Peyer's patch (tissue), 4 donors: ENCODE measurements at places on chromosomes 11 and 22. TPM values are rescaled to one million over a fixed set of nuclear protein-coding genes. Genes with fewer than 3 reads are reported as not detected.

DNA sequence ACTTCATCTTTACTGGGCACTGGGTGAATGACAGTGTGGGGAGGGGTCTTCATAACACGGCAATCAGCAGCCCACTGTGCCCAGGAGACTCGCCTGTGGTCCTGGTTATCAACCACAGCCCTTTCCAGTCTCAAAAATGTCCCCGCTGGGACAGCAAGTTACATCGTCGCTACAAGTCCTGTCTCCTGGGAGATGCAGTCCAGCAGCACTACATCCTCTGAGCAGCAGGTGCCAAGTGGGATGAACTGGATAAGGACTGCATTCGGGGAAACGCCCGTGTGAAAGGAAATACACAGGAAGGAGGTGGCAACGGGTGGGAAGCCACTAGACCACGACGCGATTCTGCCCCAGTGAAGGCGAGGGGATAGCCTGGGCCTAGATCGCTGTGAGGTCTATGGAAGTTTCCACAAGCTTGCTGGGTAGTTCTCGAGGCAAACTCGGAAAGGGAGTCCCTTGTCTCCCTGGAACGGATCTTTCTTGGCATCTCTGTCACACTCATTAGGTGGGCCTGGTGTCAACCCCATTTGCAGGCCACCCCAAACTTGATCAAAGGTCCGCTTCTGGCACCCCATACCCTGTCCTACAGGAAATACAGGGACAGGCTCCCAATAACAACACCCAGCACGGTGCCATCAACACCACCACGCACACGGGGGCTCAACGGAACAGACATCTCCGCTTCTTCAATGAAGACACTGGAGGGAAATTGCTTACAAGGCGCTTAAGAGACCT, 4.4 kb downstream of the ASCL2 start:
- no peaks in the 10 kb centered on the region for H3K36me3 ChIP-seq
- peak overlapping the region; percentile 19 for H3K27ac ChIP-seq
- no peak overlapping the region for H3K4me3 ChIP-seq
- peak; percentile 15 for DNase-seq
- no peaks in the 10 kb centered on the region for H3K27me3 ChIP-seq
- H3K4me1 ChIP-seq, result no peaks in the 10 kb centered on the region

DNA sequence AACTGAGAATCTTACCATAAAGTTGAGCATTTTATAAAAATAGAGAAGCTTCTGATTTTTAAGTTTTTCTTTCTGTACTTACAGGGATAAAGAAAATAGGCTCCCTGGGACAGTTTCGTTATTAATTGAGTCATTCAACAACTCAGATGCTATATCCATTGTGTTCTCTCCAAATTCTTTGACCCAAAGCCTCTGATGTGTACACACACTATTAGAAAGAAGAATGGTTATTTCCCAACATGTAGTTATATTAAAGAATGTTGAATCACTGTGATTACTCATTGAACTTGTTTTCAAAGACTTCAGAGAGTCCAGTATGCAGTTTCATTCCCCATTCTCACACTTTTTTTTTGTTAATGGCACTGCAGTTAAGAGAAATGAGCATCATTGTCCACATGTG, 734.3 kb upstream of the ARHGAP42 start:
- H3K36me3 ChIP-seq, result no peaks in the 10 kb centered on the region
- H3K4me3 ChIP-seq, result no peak overlapping the region
- H3K27ac ChIP-seq, result no peak overlapping the region

- peak; percentile 42 for DNase-seq
- peaks cover 6% of the 10 kb centered on the region for H3K36me3 ChIP-seq
- peak overlapping the region; percentile 98 for H3K4me3 ChIP-seq
- peak overlapping the region; percentile 96 for H3K27ac ChIP-seq
- H3K27me3 ChIP-seq, result no peaks in the 10 kb centered on the region
- no peaks in the 10 kb centered on the region for H3K4me1 ChIP-seq
These were observed 875 bp upstream of the STT3A start for GRCh38 chr11:125591649-125592304.

Gene CNTN5
- not detected for total RNA-seq

GRCh38 chr22:22746061-22746962, 101.9 kb downstream of the GGTLC2 start:
- no peak for DNase-seq
- H3K27me3 ChIP-seq, result no peaks in the 10 kb centered on the region

DNA sequence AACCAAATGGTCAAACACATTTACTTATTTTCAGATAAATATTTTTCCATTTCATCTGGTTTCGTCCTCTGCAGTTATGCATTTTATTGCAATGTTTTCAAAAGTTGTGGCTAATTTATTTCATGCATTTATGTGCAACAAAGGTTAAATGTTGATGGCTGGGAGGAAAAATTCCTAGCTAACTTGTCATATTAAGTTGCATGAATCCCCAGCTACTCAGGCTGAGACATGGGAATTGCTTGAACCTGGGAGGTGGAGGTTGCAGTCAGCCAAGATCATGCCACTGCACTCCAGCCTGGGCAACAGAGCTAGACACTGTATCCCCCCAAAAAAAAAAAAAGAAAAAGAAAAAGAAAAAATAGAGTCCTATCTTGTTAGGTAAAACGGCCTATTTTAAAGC, 1862.4 kb upstream of the RAG2 start:
- DNase-seq, result no peak
- H3K27ac ChIP-seq, result no peak overlapping the region
- no peaks in the 10 kb centered on the region for H3K27me3 ChIP-seq
- no peaks in the 10 kb centered on the region for H3K36me3 ChIP-seq

Gene LMNTD2
- 32.9 TPM for total RNA-seq

- H3K4me3 ChIP-seq, result no peak overlapping the region
- DNase-seq, result no peak
- no peak overlapping the region for H3K27ac ChIP-seq
- H3K36me3 ChIP-seq, result no peaks in the 10 kb centered on the region
- no peaks in the 10 kb centered on the region for H3K27me3 ChIP-seq
- H3K4me1 ChIP-seq, result no peaks in the 10 kb centered on the region
These were observed 163.4 kb upstream of the SYN3 start for GRCh38 chr22:33221568-33221967.

DNA sequence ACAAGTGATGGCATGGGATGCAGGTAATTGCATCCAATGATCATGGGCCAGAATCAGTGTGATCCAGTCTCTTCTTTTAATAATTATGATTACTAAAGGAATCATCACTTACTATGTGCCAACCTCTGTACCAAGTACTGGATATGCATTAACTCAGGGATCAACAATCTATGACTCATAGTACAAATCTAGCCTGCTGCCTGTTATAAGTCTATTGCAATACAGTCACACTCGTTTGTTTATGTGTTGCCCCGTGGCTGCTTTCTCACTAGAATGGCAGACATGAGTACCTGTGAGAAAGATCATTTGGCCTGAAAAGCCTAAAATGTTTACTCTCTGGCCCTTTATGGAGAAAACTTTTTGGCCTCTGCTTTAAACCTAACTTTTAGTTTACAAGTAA, 45.0 kb downstream of the OR6Q1 start:
- H3K4me3 ChIP-seq, result no peak overlapping the region
- no peak overlapping the region for H3K27ac ChIP-seq

DNA sequence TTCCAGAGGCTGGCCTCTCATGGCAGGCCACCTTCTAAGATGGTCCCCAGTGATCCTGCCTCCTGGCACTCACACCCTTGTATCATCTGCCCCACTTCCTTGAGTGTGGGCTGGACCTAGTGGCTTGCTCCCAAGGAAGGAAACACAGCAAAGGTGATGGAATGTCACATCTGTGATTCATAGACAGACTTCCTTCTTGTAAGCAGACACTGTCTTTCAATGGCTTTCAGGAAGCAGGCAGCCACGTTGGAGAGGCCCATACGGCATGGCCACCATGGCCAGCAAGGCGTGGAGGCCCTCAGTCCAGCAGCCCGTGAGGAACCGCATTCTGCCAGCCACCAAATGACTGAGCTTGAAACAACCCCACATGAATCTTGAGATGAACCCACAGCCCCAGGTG, 11.3 kb downstream of the LMO1 start:
- H3K27ac ChIP-seq, result no peak overlapping the region
- DNase-seq, result peak; percentile 19
- no peaks in the 10 kb centered on the region for H3K27me3 ChIP-seq
- H3K4me1 ChIP-seq, result no peaks in the 10 kb centered on the region
- no peaks in the 10 kb centered on the region for H3K36me3 ChIP-seq

DNA sequence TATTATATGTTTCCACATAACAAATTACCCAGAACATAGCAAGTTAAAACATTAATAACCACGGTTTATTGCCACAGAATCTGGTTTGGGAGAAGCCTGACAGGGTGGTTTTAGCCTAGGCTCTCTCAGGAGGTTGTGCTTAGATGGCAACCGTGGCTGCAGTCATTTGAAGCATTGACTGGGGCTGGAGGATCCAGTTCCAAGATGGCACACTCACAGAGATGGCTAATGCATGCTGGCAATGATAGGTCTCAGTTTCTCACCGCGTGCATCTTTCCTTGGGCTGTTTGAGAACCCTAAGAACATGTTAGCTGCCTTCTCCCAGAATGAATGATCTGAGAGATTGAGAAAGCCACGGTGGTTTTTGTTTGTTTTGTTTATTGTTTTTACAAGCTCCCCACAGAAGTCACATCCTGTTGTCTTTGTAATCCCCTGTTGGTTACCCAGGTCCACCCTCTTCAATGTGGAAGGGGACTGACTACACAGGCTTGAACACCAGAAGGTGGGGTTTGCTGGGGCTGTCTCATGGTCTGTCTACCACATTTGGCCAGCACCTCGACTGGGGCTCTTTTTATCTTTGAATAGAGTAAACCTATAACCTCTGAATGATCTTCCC, 36.6 kb upstream of the GRAMD1B start:
- no peaks in the 10 kb centered on the region for H3K4me1 ChIP-seq
- H3K27ac ChIP-seq, result no peak overlapping the region
- no peaks in the 10 kb centered on the region for H3K36me3 ChIP-seq
- no peak for DNase-seq
- H3K4me3 ChIP-seq, result no peak overlapping the region
- no peaks in the 10 kb centered on the region for H3K27me3 ChIP-seq

Gene AMOTL1
- 6.2 TPM for total RNA-seq

Gene KDM4D
- total RNA-seq, result 0.54 TPM

GRCh38 chr11:122341477-122341876, 225.5 kb upstream of the BLID start:
- no peak overlapping the region for H3K4me3 ChIP-seq
- no peak overlapping the region for H3K27ac ChIP-seq
- no peak for DNase-seq
- no peaks in the 10 kb centered on the region for H3K4me1 ChIP-seq
- no peaks in the 10 kb centered on the region for H3K36me3 ChIP-seq

Gene FEN1
- 8.2 TPM for total RNA-seq

DNA sequence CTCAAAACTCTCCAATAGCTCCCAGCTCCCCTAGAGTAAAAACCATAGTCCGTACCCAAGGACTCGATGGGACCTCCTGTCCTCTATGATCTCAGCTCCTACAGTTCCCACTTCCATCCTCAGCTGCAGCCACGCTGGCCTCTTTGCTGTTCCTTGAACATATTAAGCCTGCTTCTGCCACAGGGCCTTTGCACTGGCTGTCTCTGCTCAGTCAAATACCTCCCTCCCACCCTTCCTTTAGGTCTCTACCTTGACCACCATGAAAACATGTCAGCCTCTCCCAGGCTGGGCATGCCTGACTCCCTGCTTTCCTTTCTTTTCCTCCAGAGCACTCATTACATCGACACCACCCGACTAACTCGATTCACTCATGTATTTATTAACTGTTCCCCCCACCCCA, 24.5 kb downstream of the TMEM184B start:
- no peak for DNase-seq
- no peak overlapping the region for H3K27ac ChIP-seq

DNA sequence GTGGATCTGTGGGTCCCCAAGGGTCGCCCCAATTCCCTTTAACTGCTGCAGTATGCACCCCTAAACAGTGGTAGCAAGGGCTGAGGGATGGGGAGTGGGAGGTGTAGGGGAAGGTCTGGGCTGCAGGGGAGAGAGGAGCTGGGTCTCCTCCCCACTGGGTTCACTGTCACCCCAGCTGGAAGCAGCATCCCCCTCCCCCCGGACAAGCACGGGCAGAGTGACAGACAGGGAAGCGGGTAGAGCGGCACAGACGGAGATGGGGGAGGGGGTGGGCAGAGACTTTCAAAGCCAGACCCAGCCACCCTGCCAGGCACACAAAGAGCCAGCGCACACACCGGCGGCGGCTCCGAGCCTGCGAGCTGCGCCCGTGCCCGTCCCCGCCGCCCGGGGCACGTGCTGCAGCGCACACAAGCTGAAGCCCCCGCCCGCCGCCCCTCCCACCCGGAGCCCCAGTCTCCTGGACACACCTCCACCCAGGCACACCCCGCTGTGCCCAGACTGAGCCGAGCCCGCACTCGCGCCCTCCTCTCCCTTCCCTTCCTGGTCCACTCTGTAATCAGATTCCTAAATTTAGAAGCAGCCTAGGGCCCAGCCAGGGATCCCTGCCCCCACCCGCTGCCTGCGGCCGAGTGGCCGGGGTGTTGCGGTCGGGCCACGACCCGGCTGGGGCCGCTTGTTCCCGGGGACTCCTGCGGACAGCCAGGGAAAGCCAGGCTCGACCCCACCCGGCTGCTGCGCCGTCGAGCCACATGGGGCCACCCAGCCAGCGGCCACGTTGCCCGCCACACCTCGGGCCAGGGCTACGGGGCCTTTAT, 935 bp upstream of the RCOR2 start:
- no peaks in the 10 kb centered on the region for H3K36me3 ChIP-seq
- DNase-seq, result peak; percentile 68
- H3K4me3 ChIP-seq, result peak overlapping the region; percentile 60
- H3K27ac ChIP-seq, result peak overlapping the region; percentile 91

DNA sequence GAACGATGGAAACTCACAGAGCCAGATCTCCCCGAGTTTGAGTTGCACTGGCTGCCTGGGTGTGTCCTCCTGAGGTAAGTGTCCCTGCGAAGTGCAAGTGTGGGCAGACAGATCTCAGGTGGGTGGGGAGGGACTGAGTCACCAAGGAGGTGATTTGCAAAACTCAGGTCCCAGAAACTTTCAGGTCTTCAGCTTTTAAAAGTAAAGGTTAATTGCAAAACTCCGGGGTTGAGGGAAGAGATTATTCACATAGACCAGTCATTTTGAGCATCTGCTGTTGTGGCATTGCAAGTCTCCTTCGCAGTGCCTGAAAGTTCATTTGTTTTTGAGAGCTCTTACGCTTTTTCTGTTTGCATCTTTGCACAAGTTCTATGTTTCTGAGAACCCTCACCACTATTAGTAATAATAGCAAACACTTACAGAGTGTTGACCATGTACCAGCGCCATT, 7.1 kb downstream of the CD44 start:
- no peaks in the 10 kb centered on the region for H3K27me3 ChIP-seq
- no peak overlapping the region for H3K4me3 ChIP-seq
- peak; percentile 61 for DNase-seq
- peaks cover 46% of the 10 kb centered on the region for H3K4me1 ChIP-seq

Gene CYTH4
- 24.2 TPM for total RNA-seq

- no peak overlapping the region for H3K27ac ChIP-seq
- H3K36me3 ChIP-seq, result no peaks in the 10 kb centered on the region
- no peaks in the 10 kb centered on the region for H3K27me3 ChIP-seq
- peak; percentile 46 for DNase-seq
- H3K4me3 ChIP-seq, result no peak overlapping the region
These were observed 1077.9 kb downstream of the DLG2 start for GRCh38 chr11:84549217-84549616.
